Effector memory CD8-positive, alpha-beta T cell (primary cell): ENCODE measurements at places on chromosomes 16 and 17.

DNA sequence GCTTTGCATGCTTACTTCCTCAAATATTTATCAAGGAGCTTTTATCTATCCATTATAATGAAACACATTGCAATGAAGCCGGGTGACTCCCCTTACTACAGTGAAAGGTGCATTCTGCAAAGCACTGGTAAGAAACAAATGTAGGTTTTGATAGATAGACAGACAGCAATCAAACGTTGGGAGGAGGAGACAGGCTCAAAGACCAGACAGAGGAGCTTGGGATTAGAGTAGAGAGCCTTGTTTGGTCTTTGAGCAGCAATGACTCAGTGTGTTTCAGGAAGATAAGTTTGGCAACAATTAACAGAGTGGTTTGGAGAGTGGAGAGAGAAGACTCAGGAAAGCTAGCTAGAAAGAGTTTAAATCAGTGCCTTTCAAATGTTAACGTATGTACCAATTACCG, 68.8 kb downstream of the ZNF18 start:
- no peak for DNase-seq

GRCh38 chr16:62661435-62661834, 625.2 kb upstream of the CDH8 start:
- no peak for DNase-seq

GRCh38 chr17:77125432-77125901, 15.3 kb upstream of the SEC14L1 start:
- DNase-seq = no peak

DNA sequence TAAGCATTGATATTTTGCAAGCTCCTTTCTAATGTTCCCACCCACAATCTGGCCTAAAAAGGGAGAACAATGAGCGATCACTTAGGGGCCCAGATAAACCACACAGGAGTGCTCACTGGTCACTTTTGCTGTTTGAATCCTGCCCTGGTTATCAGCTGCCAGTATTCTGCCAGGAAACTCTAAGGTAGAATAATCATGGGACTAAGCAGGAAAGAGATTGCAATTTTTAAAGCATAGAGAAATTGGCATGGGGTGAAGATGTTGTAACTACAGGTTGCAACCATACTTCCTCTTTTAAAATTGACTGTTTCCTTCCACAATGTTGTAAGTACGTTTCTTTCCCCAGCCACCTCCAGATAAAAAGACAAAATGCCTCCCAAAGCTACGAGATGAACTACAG, 251.2 kb upstream of the CDH11 start:
- no peak for DNase-seq

DNA sequence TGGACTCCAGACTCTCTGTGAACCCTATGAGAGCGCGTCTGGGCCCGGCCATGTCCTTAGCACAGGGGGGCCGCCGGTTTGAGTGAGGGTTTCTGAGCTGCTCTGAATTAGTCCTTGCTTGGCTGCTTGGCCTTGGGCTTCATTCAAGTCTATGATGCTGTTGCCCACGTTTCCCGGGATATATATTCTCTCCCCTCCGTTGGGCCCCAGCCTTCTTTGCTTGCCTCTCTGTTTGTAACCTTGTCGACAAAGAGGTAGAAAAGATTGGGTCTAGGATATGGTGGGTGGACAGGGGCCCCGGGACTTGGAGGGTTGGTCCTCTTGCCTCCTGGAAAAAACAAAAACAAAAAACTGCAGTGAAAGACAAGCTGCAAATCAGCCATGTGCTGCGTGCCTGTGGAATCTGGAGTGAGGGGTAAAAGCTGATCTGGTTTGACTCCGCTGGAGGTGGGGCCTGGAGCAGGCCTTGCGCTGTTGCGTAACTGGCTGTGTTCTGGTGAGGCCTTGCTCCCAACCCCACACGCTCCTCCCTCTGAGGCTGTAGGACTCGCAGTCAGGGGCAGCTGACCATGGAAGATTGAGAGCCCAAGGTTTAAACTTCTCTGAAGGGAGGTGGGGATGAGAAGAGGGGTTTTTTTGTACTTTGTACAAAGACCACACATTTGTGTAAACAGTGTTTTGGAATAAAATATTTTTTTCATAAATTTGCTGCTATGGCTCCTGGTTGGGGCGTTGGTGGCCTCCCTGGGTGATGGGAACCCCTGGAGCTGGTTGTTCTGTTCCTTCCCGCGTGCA, 23.1 kb downstream of the STAT5A start:
- no peak for DNase-seq

DNA sequence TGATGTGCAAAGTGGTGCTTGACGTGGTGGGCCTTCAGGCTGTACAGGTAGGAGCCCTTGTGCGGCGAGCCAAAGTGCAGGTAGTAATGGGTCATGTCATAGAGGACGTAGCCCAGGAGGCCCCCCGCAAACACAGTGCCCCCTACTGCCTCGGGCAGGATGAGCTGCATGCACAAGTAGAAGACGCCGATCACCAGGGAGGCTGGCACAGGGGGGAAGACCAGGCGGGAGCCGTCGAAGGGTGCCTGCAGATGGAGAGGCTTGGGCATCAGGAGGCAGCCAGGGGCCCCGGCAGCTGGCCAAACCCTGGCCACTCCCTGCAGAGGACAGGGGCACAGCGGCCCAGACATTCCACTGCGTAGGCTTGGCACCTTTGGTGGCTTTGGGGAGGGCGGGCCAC, 15.7 kb upstream of the MLKL start:
- DNase-seq = no peak

- DNase-seq = no peak
Measured at GRCh38 chr17:37813751-37814150, 68.9 kb upstream of the HNF1B start.

GRCh38 chr16:20847550-20847949, 41.2 kb downstream of the REXO5 start:
- no peak for DNase-seq

DNA sequence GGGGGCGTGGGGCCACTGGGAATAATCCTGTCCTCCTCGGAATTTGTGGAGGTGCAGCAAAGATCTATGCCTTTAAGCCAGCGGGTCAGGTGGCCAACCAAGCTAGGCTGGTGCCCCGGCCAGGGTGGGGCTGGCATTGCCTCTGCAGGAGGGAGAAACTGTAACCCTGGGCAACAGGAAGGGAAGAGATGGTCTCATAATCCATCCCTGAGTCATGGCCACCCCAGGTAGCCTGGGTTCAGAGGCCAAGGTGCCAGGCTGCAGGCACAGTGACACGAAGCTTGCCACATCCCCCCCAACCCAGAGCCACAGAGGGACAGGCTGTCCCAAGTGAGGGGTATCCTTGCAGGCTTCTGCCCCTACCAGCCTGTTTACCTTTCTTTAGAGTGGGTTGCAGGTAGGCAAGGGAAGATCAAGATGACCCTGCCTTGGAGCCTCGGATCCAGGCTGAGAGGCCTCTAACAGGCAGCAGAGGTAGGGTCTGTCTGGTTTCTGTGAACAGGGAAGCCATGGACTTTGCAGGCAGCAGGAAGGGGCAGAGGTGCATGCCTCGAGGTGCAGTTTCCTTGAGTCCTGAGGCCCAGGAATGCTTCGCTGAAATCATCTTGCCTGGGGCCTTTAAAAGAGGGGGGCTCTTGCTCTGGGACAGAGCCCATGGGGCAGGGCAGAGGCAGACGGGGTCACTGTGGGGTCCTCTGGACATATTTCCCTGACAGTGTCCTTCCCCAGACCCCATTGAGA, 4.0 kb downstream of the LASP1 start:
- no peak for DNase-seq

DNA sequence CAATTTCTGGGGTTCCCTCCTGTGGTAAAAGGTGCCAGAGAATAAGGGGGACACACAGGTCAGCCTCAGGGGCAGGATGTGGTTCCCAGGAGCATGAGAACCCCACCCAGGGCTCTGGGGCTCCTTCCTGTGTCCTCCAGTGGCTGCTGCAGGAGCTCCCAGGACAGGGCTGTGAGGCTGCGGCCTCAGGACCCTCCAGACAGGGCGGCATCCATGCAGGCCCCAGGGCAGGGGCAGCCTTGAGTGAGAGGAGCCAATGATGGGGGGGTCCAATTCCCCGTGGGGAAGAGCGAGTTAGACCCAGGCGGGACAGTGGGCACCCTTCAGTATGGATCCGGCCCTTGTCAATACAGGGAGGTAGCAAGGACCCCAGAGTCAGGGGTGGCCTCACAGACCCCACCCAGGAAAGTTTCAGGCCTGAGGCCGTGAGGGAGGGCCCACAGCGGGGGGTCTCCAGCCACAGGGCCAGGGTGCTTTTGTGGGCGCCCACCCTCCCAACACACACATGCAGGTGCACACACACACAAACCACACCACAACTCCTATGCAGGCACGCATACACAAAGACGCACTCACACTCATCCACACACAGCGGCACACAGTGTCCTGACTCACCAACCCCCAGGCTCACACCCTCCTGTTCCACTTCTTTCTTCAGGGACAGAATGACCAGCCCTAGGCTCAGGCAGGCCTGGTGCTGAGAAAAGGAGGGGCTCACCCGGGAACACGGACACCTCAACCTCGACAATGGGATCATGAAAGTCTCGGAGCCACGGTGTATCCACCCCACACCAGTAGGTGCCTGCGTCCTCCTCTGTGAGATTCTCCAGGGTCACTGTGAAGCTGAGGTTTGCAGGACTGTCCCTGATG, 1.8 kb downstream of the CD300C start:
- DNase-seq = no peak

DNA sequence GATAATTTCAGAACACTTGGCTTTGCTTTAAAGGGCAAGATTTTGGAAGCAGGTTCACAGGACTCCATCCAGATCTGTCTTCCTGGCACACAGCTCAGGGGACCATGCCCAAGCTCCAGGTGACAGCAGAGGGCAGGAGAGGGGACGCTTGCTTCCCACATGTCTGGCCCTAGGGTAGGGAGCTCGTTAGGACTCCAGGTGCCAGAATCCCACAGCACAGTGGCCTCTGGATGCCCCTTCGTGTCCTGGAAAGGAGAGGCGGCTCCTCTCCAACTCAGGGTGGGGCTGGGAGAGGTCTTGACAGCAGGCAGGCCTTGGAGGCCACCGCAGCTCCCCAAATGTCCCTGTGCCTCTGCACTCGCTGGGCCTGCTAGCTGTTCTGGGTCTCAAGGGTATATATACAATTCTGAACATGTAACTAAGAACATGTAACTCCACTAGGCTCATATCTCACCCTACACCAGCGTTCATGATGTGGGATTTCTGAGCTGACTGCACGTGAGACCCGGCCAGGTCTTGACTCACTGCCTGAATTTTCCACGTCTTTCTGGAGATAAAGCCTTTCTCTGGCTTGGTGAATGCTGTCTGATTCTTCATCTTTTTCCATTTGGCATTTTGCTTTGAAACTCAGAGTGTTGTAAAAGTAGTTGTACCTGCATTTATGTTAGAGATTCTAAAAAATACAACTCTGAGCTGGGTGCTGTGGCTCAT, 52.8 kb downstream of the MARCHF10 start:
- DNase-seq = no peak

DNA sequence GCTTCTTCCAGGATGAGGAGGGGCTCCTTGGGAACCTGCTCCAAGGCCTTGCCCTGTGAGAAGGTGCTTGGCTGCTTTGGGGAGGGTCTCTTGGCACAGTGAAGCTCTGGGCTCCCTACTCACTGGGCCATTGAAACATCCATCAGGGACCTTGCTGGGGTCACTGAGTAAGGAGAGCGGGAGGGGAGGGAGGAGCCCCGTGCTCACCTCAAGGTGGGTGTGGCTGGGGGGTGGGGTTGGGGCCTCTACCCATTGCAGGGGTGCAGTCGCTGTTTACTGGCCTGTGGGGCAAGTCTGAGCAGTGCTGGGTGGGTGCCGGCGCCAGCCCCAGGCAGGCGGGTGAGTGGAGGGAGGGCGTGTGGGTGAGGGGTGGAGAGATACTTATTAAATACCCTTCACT, 9.9 kb downstream of the TNS4 start:
- DNase-seq = no peak
